ENCODE measurements at places on chromosomes 12 and 14.
A peak's percentile ranks its signal among the peaks of the same experiment; 100 is the strongest.

GRCh38 chr12:56007564-56008559 lies 10.8 kb downstream of the SUOX start:
- peak; percentile 59 for DNase-seq

DNA sequence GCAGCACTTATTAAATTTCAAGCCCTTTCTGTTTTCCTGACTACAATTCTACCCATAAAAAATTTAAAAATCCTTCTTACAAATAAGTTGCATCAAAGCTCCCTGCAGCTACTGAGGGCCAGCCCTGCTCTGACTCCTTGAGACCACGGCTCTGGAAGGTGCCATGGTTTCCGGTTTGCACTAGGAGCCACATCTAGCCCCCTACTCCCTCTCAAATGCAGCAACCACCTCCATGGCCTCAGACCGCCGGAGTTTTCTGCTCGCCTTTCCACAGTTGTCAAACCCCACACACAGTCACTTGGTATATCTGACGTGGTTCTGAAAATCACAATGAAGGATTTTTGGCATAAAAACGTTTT lies 30.1 kb downstream of the P2RX4 start:
- no peak for DNase-seq

DNA sequence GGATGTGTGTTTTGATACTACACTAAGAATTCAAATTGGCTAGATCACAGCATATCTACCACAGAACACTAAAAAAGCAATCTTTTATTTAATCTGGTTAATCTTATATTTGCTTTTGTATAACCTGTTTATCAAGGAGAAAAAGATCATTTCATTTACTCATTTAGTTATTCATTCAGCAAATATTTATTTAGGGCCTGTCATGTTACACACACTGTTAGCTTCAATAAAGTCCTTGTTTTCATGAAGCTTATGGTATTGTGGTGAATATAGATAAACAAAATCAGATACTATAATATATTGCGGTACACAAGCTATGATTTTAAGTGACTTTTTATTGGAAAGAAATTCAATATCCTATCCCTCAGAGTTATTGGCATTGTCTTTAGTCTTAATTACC lies 350.8 kb downstream of the LRFN5 start:
- no peak for DNase-seq

- DNase-seq: no peak
These were observed 173.6 kb upstream of the ALG10B start for GRCh38 chr12:38142974-38143373.

DNA sequence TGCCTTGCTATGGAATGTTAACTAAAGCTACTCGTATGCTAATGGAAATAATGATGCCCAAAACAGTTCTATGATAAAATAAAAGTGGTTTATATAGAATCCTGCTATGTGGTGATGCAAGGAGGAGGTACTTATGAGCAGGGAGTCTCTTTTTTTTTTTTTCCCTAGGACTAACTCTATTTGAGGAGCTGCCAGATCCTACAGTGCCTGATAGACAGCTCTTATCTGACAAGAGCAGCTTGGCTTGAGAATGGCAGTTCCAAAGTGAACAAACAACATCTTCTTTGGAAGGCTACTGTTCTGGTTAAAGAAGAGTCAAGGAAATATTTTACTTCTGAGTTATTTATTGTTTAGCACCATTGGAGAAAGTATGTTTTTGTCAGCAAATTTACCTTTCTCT lies 10.2 kb upstream of the ACSM4 start:
- no peak for DNase-seq

All from activated T-helper 1 cell treated with anti-CD3 and anti-CD28 coated beads, Interleukin-2, amount 50 U/mL, for 16 hours (primary cell).